ENCODE measurements at places on chromosomes 16 and 17.

- DNase-seq: no peak
Observed at GRCh38 chr16:4239020-4239419, 2.9 kb downstream of the SRL start.

DNA sequence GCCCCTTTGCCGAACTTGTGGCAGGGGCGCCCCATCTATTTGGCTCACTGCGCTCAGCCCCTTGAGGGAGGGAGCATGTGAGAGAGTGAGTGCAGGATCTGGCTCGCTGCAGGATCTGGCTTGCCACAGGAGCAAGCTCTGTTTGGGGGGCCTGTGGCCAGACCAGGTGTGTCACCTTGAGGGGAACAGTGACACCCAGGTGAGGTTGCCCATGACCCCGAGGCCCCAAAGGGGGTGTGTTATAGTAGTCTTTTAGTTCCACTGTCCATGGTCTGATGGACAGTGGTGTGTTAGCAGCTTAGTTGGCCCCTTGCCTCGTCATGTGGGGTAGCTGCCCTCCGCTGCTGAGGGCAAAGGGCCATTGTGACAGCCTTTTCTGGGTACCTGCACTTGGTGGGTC is 41.6 kb downstream of the CCDC42 start:
- no peak for DNase-seq

DNA sequence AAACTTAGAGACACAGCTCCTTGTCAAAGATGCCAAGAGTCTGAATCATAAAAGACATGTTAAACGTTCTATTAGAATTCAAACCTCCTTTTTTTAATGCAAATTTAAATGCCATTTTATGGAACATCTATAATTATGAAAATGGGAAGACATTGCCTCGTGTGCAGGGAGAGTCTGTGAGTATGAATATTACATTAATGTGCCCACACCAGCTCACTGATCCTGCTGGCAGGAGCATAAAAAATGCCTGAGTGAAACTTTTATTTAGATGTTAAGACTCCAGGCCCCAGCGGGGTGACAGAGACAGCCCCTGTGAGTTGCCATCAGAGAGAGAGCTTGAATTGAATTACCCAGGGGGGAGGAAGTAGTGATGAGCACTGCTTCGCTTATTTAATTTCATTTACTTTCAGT is 84.8 kb downstream of the SNX11 start:
- no peak for DNase-seq

GRCh38 chr17:1058423-1059130 is 61.6 kb downstream of the TIMM22 start:
- DNase-seq: no peak

- DNase-seq: no peak
Observed at GRCh38 chr17:27207073-27207513, 86.8 kb upstream of the WSB1 start.

- no peak for DNase-seq
Observed at GRCh38 chr16:25311950-25312349, 54.3 kb upstream of the ZKSCAN2 start.

DNA sequence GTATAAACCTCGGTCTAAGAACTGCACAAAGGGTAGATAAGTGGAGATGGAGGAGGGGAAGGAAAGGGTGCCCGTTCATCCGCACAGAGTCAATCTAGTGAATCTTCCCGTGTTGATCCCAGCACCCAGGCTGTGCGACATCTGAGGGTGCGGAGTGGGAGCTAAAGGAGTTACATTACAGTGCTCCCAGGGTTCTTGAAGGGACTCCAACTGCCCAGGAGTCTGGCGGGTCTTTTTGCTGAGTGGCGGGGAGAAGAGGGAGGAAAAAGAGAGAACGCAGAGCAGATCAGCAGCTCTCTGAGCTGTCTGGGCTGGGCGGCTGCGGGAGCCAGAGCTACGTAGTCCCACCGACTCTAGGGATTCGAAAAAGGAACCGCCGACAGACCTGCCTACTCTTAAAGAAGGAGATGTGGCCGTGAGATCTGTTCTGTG is 1.6 kb upstream of the CA10 start:
- DNase-seq: no peak

- DNase-seq: no peak
Observed at GRCh38 chr17:55632236-55632635, 90.4 kb downstream of the TMEM100 start.

DNA sequence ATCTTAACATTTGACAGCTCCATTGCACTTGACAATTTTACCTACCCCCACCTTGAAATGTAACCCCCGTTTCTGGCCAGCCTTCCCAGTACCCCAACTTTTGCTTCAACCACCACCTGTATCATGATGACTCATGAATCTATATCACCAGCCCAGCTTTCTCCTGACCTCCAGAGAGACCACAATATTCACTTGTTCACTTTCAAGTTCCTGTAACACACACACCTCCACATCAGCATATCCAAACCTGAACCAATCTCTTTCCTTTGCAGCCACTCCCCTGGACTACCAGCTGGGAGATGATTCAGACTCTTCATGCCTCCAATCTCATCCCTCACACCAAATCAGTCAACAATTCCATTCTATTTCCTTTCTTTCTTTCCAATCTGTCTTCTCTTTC is 8.0 kb downstream of the SMG6 start:
- no peak for DNase-seq

GRCh38 chr17:3808701-3809100 is 7.7 kb upstream of the ITGAE start:
- no peak for DNase-seq

- peak; percentile 51 for DNase-seq
Observed at GRCh38 chr17:27993723-27994310, 48.7 kb upstream of the NLK start.

DNA sequence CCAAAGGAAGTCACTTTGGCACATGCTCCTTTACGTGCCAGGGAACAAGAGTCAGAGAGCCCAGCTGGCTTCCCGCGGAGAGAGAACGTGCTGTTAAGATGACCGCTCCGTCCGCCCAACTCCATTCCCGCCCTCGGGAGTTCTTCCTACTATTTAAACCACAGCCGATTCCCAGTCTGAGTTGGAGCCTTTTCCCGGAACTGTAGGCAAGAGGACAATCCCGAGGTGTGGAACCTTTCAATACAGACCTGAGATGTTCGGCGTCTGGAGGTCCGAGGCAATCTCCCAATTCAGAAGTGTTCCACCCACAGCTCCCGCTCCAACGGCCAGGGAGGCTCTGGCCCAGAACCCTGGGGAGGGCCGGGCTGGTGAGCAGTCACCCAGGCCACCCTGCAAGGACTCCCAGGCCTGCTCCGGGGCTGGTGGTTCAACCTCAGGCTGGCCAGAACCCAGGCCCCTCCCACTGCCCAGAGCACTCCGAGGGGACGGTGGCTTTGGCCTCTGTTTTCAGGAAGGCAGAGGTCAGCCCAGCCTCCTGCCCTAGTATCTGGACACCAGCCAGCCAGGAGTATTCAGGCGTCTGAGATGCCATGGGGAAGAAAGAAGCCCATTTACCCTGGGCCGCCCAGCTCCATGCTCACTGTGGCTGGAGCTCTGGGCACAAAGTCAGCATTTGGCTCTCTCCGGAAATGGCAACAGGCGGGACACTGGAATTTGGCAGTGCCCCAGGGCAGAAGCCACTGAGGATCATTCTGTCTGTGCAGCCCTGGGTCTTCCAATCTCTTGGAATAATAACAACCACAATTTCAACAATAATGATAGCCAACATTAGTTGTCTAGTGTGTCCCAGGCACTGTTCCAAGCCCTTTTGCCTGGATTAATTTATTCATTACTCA is 21.4 kb downstream of the EMP2 start:
- peak; percentile 69 for DNase-seq

DNA sequence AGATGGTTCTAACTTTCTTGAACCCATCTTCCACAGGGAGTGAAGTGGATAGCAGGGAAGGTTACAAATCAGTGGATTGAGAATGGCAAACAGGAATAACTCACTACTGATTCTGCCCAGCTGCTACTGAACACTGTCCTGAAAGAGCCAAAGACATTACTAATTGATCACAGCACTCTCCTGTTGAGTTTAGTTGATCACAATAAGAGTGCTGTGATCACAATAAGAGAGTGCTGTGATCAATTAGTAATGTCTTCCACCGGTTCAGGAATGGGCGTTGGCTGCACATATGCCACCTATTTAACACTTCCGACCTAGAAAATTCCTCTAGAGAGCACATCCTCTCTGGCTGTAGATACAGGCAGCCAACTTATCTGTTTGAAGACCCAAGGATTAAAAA is 11.4 kb downstream of the CFAP97D1 start:
- peak; percentile 56 for DNase-seq

GRCh38 chr16:68022278-68022727 is 729 bp downstream of the DDX28 start:
- no peak for DNase-seq

- DNase-seq: no peak
Observed at GRCh38 chr16:16988963-16989362, 481.8 kb downstream of the XYLT1 start.

DNA sequence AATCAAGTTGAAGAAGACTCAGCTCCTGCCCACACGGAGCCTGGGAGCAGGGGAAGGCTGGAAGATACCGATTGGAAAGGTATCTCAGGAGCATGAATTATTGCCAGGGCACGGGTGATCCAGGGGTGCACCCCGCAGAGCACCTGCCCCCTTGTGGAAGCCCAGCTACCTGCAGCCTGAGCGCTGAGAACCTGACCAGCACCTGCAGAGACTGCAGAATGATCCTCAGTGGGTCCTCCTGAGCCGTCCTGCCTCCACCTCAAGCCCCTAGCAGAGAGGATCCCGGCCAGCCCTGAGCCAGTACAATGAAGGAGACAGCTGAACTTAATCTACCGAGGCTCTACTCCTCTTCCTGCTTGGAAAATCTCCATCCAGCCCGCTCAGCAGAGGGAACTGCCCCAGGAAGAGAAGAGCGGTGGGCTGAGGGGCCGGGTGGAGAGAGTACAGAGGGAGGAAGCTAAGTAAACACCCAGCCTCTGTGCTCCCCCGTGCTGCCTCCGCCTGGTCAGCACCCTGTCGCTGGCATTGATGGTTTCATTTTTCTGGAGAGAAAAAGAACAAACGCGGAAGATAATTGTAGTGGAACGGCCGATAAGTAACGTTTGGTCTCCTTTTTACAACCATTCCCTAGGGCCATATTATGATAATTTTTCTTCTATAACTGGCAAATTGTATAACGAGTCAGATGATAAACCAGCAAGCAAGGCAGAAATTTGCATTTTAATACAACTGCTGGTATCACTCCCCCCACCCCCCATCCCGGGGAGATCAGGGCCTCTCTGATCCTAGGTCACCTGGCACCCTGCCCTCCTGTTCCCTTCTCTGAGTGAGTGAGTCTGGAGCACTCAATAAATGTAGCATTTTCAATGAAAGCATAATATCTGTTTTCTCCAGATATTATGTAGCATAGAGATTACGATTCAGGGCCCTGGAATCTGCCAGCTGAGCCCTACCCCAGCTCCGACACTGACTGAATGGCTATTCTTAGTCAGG is 204.5 kb upstream of the RPL38 start:
- no peak for DNase-seq

- DNase-seq: no peak
Observed at GRCh38 chr17:79657036-79657435, 46.2 kb upstream of the RBFOX3 start.

- DNase-seq: no peak
Observed at GRCh38 chr16:81410643-81411293, 33.8 kb upstream of the CMIP start.

DNA sequence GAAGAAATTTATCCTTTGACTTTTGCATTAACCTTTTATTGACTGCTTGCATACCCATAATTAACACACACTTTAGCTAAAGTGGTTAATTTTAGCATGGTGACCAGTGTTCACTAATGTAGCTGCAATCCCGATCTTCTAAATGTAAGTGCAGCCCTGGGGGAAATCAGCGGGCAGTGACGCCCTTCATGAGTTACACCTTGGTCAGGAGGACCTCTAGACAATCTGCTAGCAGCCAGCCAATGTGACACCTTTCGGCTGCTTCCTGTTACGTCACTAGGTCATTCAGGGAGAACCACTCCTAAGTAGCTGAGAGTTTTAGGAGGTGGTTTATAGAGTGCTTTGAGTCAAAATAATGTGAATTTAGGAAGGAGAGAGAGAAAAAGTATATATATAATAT is 180.5 kb downstream of the IRX3 start:
- DNase-seq: no peak

DNA sequence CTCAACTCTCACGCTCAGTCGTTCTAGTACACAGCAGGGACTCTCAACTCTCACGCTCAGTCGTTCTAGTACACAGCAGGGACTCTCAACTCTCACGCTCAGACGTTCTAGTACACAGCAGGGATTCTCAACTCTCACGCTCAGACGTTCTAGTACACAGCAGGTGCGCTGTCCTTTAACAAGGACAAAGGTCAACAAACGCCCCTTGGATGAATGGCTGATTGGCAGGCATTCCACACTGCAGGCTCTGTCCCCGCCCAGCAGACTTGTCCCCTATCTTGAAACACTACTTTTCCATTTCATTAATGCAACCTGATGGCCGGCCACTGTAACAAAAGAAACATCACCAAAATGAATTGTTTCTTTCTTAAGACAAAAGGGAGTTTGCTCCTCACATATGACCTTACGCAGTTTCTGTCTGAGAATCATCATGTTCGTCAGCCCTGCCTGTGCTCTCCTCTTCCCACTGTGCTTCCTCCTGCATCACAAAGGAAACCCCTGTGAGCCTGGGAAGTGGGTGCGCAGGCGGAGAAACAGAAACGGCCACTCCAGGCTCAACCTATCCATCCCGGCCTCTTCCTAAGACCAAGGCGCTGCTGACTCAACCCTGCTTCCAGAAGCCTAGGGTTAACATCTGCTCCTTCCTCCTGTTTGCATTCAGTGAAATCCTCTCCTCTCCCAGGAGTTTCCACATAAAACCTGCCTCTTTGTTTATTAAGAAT is 59.8 kb downstream of the ANKRD11 start:
- no peak for DNase-seq

GRCh38 chr17:68778726-68779125 is 176.5 kb downstream of the ABCA8 start:
- no peak for DNase-seq

DNA sequence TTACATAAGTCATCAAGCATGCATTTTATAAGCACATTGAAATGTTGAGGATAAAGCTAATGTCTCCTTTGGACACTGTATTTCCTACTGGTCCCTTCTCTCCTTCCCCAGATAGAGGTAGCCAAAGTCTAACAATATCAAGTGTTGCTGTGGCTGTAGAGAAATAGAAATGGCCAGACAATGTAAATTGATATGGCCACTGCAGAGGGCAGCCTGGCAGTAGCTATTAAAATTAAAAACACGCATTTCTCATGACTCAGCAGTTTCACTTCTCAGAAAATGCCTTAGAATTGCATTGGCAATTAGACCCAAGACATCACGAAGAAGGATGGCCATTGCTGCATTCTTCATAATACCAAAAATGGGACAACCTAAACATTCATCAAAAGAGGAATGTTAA is 46.8 kb upstream of the MRTFB start:
- DNase-seq: no peak

DNA sequence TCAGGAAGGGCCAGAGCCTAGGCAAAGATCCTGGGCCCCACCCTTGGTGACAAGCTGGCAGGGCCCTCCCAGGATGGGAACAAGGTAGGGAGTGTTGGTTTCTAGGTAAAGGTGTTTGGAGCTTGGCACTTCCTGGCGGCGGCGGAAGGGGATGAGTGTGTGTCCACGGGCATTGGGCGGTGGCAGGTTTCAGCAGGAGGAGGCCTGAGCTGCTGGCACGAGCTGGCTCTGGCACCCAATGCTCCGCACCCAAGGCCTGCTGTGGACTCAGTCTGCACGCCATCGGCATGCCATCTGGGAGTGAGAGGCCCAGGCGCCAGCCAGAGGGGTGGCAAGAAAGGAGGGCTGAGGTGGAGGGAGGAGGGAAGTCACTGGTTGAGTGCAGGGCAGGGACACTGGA is 46.9 kb upstream of the TAC4 start:
- no peak for DNase-seq

- peak; percentile 75 for DNase-seq
Observed at GRCh38 chr17:15490634-15491261, 23.3 kb upstream of the CDRT4 start.

All from midbrain (tissue), 1 donor.